ENCODE measurements at places on chromosomes 7 and 10.

DNA sequence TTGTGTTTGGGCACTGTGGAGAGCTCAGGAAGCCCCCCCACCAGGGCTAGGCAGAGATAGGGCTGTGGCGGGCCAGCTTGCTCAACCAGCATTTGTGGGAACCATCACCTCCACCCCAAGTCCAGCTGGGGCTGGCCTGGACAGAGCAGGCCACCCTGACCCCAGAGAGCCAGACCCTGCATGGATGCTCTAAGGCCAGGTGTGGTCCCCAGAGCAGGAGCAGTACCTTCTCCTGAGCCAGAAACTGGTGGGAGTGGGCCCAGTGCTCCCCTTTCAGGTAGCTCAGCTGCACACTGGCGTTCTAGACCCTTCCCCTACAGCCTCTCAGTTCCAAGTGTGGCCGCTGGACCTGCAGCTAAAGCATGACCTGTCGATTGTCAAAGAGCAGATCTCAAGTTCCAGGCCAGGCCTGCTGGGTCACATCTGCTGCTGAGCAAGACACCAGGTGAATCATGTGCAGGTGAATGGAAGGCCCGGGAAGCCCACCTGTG lies 57.2 kb downstream of the RASGEF1A start:
- no peak for DNase-seq

DNA sequence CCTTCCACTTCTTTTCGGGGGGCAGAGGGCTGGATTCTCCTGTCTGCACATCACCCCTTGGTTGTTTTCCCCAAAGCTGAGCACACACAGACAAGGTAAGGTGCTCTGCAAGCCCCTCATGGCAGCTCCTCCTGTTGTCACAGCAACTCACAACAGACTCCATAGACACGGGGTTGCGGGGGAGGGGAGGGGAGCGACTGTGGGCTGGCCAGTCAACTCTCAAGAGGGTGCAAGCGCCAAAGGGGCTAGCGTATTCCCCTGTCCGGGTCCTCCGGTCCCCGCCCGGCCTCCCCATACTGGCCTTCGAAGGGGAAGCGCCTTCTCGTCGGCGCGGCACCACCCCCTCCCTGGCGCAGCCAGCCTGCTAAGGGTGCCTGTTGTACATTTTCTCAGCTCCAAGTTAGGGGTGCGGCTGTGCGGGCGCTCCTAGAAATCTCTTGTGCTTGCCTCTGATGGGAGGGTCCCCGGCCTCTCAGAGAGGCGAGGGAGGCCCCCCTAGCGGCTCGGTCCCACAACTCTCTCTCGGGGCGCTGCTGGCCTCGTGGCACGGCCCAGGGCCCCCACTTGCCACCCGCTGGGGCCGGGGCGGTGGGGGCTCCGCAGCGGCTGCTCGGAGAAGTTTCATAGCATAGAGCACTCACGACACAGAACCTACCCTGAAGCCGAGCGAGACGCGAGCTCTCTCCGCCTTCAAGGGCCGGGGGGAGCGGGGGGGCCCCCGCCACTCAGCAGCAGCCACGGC lies 498 bp downstream of the RHOBTB1 start:
- no peak for DNase-seq

- DNase-seq: no peak
These were observed 127.6 kb upstream of the RHOBTB1 start for GRCh38 chr10:61071580-61071979.

- DNase-seq: no peak
These were observed 24.9 kb upstream of the PANK1 start for GRCh38 chr10:89669985-89670384.

DNA sequence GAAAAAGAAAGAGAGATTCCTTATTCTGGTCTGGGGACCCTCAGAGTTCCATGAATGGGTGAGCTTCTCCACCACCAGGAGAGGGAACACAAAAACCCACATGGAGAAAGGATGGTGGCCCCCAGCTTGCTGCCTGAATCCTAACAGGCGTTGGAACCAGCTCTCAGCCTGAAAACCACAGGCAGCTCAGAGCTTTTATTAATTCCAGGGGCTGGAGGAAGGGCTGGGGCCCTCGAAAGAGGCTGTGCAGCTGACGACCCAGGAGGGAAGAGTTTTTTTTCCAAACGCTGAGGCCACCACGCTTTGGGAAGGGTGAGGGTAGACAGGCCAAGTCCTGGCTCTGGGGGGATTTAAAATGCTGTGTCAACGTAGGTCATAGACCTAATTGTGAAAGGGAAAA lies 10.8 kb upstream of the ELN start:
- no peak for DNase-seq

DNA sequence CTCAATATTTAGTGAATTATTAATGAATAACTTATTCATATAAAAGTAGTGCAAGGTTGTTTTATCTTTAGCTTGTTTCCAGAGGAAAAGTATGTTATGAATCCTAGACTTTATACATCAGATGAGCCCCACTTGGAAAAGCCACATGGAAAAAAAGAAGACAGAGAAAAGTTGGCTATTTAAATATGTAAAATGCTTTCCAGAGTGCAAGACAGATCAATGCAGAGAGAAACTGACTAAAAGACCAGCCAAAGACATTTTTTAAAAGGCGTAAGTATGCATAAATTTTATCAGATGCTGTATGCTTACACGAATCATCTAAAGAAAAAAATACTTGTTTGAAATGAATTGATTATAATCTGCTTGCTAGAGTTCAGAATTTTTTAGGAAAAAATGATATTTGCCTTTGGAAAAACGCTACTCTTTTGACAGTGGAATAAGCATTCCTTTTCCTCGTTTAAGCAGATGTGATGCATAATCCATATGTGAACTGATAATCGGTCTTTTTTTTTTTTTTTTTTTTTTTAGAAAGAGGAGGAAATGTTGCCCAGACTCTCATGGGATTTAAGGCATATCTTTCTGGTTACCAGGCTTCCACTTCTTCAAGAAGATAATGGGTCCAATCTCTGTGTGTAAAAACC lies 70.7 kb downstream of the RELN start:
- DNase-seq: no peak

DNA sequence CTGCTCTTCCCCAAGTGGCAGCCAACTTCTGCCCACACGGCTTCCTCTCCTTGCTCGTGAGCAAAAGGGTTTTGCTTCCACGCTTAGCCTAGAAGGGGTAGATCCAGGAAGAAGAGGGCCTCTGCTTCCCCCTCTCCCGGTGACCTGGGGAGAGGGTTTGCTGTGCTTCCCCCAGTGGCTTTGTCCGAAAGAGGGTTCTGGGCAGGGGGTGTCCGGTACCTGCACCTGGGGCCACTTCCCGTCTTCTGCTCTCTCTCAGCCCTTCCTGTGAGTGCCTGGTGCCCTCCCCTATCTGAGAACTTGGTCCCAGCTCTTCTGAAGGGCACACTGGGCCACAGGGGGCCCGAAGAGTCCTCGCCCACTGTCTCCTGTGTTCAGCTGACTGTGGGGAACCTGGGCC lies 11.3 kb downstream of the JAKMIP3 start:
- DNase-seq: no peak

GRCh38 chr7:18495412-18496340 lies at the start of gene HDAC9:
Gene HDAC9, plus strand, starts transcription at chr7:18495749. Its CDS starts 554 bp downstream, at chr7:18496303.
- no peak for DNase-seq

GRCh38 chr10:43259213-43259991 lies 7.5 kb downstream of the RASGEF1A start:
- DNase-seq: no peak

GRCh38 chr10:23371073-23371472 lies 26.5 kb upstream of the C10orf67 start:
- no peak for DNase-seq

GRCh38 chr7:79506481-79506880 lies 53.0 kb upstream of the MAGI2 start:
- no peak for DNase-seq

GRCh38 chr10:95264227-95265051 lies 26.4 kb downstream of the PDLIM1 start:
- no peak for DNase-seq

- DNase-seq: no peak
These were observed 6.5 kb downstream of the ARHGAP22 start for GRCh38 chr10:48598243-48598935.

- no peak for DNase-seq
These were observed 91.8 kb upstream of the STEAP4 start for GRCh38 chr7:88398459-88398858.

GRCh38 chr10:104297697-104298660 lies 29.0 kb downstream of the GSTO2 start:
- no peak for DNase-seq

GRCh38 chr7:140541513-140542227 lies 62.4 kb upstream of the MKRN1 start:
- DNase-seq: no peak

DNA sequence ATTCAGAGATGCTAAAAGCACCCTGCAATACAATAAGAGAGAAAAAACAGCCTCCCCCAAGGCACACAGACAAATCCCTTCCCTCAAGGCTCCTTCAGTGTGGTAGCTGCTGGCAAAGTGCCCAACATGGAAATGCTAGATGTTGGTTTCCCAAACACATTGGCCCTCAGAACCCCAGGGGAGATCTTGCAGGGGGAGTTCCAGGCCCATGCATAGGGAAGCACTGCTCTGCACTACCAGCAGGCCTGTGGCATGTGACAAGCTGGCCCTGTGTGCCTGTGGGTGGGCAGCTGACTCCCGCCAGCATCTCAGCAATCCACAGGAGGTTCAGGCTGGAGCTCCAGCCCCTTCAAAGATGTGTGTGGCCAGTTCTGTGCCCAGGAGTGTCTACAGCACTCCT lies 16.8 kb upstream of the CSGALNACT2 start:
- no peak for DNase-seq

GRCh38 chr10:77946084-77946483 lies 19.5 kb upstream of the DLG5 start:
- DNase-seq: no peak

- no peak for DNase-seq
These were observed 159.6 kb downstream of the NRP1 start for GRCh38 chr10:33174674-33175434.

DNA sequence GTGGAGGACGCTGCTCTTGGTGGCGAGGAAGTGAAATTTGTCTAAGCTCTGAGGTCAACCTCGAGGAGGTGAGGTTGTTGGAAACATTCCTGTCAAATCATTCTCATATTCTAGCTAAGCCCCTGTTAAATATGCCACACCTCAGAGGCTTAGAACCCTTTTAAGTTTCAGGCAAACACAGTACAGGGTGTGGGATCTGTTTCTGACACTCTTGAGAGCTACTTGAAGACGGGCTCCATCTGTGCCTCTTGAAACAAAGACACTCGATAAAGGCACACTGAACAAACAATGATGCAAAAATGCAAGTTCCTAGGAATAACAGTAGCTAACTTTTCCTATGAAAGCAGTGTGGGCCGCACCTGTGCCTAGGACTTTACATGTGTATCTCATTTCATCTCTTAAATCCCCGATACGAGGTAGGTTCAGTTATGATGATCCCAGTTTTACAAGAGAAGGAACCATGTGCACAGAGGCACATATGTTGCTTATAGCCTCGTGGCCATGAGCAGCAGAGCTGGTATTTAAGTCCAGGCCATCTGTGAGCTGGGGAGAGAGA lies 299.2 kb downstream of the CCDC3 start:
- no peak for DNase-seq

- DNase-seq: no peak
These were observed 97.2 kb downstream of the EBF3 start for GRCh38 chr10:129866894-129867293.

- no peak for DNase-seq
These were observed 81.8 kb downstream of the PTPN20 start for GRCh38 chr10:46992803-46993561.

DNA sequence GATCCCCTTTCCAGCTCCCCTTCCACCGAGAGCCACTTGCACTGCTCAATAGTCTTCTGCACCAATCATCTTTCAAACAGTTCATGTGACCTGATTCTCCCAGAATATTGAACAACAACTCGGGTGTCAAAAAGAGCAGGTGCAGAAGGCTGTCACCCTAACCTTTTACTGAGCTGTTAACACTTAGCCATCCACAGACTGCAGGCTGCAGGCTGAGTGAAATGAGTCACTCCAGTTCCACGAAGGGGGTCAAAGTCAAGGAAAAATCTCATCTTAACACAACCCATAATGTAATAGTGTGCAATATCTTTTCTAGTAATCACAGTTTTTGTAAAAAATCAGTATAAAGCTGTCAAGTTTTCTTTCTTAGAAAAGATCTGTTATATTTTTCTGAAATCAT lies 63.1 kb downstream of the MTPAP start:
- no peak for DNase-seq

DNA sequence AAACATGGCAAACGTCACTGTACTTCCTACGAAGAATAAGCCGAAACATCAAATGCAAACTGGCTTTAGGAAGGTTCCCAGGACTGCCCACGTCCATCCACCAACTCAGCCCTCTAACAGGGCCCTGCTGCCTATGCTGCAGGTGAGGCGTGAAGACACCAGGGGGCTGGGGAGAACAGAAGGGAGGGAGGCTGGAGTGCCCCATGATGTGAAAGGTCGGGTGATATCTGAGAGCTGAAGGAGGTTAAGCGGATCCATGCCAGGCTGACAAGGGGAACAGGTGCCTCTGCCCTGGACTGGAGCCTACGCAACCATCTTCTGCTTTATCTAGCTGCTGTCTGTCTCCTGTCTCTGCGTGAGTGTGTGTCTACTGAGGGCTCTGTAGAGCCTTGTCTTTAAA lies 40.2 kb upstream of the ATP6V0A4 start:
- no peak for DNase-seq

- no peak for DNase-seq
These were observed 79.7 kb downstream of the AUTS2 start for GRCh38 chr7:69677881-69678493.

DNA sequence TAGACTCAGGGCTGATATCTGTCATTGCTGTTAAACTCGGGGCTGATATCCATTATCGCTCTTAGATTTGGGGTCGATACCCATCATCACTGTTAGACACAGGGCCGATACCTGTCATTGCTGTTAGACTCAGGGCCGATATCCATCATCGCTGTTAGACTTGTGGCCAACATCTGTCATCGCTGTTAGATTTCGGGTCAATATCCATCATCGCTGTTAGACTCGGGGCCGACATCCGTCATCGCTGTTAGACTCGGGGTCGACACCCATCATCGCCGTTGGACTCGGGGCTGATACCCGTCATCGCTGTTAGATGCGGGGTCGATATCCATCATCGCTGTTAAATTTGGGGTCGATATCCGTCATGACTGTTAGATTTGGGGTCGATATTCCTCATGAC lies 54.8 kb downstream of the BEND7 start:
- DNase-seq: no peak

DNA sequence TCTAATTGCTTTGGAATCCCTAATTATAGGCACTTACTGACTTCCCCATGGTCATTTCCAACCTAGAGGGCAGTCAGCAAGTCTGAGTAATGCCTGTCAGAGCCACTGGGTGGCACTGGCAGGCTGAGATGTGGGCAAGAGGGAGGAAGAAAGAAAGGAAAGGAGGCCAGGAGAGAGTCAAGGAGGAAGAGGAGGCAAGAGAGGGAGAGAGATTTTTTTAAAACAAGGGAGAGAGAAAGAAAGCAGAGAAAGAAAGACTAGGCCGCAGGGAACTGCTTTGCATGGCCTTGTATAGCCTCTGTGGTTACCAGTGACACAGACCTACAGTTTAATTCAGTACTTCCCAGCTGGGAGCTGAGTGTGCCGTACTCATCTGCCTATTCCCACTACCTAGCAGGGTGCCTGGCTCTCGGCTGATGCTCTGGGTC lies 210.4 kb upstream of the ADO start:
- DNase-seq: peak; percentile 43

- DNase-seq: no peak
These were observed 59.9 kb downstream of the SGMS1 start for GRCh38 chr10:50563906-50564305.

GRCh38 chr7:141641876-141642275 lies 60.1 kb downstream of the DENND11 start:
- DNase-seq: no peak

Data from activated T-cell treated with anti-CD3 and anti-CD28 coated beads for 24 hours (primary cell).